Fibroblast of upper back skin (primary cell): ENCODE measurements at places on chromosomes 5 and 9.

DNA sequence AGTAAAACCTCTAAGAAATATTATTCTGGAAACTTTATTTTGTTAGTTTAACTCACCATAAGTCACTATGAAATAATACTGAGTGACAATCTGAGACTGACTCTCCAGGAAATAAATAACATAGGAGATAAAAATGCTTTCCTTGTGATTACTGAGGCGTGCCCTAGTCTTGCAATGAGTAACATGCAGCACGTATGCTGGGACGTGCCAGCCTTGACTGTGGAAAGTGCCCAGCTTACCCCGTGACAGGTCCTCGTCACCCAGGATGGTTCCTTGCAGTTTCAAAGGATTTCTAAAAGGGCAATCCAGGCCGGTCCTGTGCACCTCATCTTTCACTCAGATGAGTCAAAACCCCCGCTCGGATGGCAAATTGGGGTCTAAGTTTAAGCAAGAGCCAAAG, 720.8 kb upstream of the ADAMTS16 start:
- no peak for DNase-seq

DNA sequence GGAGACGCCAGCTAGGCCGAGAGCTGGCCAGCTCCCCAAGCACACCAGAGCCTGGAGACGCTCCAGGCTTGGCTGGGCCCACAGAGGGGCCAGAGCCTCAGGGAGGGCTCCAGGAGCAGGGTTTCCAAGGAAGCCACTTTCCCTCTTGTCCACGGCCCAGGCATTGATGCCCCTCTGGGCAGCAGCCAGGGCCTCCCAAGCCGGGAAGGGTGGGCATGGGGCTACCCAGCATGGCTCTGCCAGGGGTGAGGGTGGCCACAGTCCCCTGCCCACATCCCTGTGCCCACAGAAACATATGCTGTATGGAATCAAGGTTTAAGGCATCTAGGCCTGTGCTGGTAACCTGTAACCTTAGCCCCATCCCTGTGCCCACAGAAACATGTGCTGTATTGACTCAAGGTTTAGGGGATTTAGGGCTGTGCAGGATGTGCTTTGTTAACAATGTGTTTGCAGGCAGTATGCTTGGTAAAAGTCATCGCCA, 1.5 kb upstream of the DPP7 start:
- DNase-seq, result no peak

DNA sequence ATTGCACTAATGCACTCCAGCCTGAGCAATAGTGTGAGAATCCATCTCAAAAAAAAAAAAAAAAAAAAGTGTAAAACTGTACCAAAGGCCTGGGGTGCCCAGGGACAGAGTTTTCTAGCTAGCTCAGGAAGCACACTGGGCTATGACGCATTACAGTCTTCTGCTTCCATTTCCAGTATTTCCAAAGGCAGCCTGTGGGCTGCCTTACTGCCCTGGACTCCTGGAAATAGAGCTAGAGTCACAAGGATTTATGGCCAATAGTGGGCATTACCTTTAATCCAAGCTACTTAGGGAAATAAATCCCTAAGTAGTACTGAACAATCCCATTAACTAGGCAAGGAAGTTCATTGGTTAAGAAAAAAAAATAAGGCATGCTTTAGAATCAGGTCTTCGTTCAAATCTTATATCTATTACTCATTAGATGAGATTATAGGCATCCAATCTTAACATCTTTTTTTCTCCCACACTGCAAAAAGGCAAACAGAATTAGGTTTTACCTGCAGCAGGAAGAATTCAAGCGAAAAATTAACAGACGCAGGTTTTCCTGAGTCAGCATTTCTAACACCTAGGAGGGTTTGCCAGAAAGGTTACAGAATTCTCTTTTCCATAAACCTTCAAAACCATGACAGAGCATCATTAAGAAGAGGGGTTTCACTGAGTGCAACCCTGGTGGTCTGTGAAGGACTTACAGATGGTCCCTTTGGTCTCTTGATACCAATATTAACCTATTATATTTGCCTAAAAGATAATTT, 85.6 kb upstream of the CCDC112 start:
- DNase-seq, result no peak

- DNase-seq, result no peak
Measured at GRCh38 chr5:165119175-165119574, 1613.8 kb downstream of the MAT2B start.

- DNase-seq, result no peak
Measured at GRCh38 chr9:89933578-89933977, 328.8 kb downstream of the GADD45G start.
